Frontal cortex (tissue), 4 donors: ENCODE measurements at places on chromosomes 1 and 21. TPM values are rescaled to one million over a fixed set of nuclear protein-coding genes. Genes with fewer than 3 reads are reported as not detected.

OR2L3 gene
- 0.41 TPM for total RNA-seq

MPL gene
- not detected for total RNA-seq

PTPRU gene
- 30.2 TPM for total RNA-seq

TBX15 gene
- 0.82 TPM for total RNA-seq

RPS8 gene
- 1,632 TPM for total RNA-seq

RGS13 gene
- total RNA-seq, result not detected

NFASC gene
- total RNA-seq, result 27.3 TPM

CASQ1 gene
- 4.9 TPM for total RNA-seq

CFHR2 gene
- not detected for total RNA-seq
